Spleen (tissue), 13 donors: ENCODE measurements at places on chromosomes 5 and 9. TPM values are rescaled to one million over a fixed set of nuclear protein-coding genes. Genes with fewer than 3 reads are reported as not detected.

DNA sequence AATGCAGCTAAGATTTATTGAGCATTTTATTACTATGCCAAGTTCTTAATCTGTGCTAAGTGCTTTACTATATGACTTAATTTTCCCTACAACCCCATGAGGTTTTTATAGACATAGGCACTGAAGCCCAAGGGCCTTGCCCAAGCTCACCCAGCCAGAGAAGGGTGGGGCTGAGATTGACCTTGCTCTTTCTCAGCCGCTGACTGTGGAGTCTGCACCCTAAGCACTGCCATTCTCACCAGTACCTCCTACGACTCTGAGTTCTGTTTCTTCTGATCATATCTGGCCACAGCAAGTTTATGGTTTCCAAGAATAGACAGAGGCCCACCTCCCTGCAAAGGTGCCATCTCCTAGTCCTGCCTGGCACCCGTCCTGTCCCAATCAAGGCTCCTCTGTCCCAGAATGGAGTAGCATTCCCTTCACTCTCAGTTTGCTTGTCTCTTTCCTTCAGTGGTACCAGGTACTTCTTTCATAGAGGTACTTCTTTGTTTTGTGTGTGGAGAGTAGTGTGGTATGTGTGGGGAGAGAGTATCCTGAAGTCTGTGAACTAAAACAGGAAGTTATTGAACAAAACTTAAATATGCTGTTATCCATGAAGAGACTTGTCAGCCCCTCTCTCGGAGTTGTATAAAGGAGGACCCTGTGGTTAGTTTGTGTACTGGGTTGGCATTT is 42.6 kb downstream of the CSF1R start:
- peaks cover 98% of the 10 kb centered on the region for H3K36me3 ChIP-seq
- H3K27ac ChIP-seq, result peak overlapping the region; percentile 45
- no peaks in the 10 kb centered on the region for H3K27me3 ChIP-seq
- peaks cover 3% of the 10 kb centered on the region for H3K4me1 ChIP-seq

DNA sequence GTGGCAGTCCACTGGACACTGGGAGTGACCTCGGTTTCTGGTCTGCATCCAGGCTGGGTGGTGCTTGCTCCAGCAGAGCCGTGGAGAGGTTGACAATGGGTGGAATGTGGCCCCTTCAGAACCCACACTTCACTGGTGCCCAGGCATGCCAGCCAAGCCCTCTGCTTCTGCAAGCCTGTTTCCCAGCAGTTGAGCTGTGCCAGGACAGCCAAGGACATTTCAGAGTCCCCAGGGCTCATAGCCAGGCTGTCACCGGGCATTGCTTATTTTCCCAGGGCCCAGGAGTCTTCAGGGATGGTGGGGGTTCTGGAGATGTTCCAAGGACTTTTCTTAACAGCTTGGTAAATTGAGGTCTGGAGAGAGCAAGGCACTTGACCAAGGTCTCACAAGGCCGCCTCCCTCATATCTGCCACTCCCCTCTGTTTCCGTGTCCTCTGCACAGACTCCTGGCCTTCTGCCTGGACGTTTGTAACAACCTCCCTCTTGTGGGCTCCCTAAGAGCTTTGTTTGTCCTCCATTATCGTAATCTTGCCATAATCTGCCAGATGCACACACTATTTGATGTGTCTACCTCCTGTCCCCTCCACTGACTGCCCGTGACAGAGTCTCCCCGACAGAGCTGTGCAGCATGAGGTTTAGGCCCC is 3.8 kb upstream of the NDST1 start:
- DNase-seq, result peak; percentile 83
- no peak overlapping the region for H3K4me3 ChIP-seq
- H3K27me3 ChIP-seq, result no peaks in the 10 kb centered on the region

DNA sequence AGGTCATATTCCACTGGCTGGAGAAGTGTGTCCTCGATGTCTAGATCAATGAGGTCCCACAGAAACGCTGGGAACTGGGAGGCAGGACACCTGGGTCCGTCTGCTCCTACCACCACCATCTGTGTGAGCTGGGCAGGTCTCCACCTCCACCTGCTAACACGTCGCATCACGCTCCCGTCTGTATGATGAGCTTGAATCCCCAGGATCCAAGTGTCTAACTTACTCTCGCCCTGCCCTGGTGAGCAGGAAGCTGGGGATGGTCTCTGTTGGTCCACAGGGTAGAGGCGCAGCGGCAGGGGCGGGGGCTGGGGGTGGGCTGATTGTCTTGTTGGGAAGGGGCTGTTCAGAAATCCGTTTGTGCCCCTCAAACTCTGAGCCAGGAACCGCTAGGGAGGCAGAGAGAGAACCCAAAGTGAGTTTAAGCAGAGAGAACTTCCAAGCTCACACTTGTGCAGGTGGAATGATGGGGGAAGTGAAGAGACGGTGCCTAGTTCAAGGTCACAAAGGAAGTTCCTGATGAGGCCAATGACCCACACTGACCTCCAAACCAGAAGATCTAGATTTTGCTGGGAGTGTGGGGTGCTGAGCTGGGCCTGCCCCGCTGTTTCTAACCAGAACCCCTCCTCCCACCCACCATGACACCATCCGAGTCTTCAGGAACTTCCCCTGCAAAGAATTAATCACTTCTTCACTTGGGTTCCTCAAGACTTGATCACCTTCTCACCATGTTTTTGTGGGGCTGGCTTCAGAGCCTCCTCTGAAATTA is 21.1 kb downstream of the ORM2 start:
- H3K4me1 ChIP-seq, result peaks cover 52% of the 10 kb centered on the region
- peak; percentile 65 for DNase-seq
- peak overlapping the region; percentile 64 for H3K27ac ChIP-seq

DNA sequence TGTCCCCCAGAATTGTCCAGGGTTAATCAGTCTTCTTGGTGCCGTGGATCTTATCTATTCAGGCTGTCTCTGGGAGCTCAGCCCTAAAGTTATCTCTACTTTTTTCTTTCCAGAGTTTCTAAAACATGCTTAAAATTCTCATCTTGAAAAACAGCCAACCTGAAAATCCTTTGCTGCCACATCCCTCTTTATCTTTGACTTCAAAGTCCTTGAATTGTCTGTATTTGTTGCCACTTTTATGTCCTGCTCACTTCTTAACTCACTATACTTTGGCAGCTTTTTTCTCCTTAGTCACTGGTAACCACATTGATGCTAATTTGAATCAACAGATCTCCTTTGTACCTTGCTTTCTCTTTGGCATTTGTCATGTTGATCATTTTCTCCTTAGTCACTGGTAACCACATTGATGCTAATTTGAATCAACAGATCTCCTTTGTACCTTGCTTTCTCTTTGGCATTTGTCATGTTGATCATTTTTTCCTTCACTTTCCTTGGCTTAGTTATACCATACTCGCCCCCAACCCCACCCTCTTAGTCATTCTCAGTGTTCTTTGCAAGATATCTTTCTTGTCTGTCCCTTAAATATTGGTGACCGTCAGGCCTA is 8.5 kb downstream of the DMXL1 start:
- H3K4me3 ChIP-seq, result no peak overlapping the region
- H3K27ac ChIP-seq, result no peak overlapping the region
- no peak for DNase-seq
- peaks cover 31% of the 10 kb centered on the region for H3K4me1 ChIP-seq
- no peaks in the 10 kb centered on the region for H3K36me3 ChIP-seq

- H3K27me3 ChIP-seq, result no peaks in the 10 kb centered on the region
- H3K27ac ChIP-seq, result no peak overlapping the region
- H3K4me1 ChIP-seq, result no peaks in the 10 kb centered on the region
These were observed 80.9 kb upstream of the PLPP6 start for GRCh38 chr9:4581035-4581760.

DNA sequence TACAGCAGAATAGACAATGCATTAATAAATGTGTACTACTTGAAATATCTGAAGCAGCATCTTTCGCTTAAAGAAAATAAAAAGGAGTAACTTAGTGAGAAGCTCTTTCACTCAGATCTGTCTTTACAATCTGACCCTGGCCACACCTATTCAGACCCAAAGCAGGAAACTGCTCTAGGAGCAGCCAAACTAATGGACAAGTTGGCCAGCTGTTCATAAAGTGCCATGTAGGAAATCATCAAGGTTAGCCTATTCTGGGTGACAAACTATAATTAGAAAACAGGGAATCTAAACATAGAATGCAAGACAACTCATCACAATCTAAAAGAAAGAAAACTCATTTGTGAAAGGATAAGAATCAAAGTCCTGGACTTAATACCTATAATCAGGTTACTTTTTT is 101.3 kb downstream of the AGTPBP1 start:
- no peak for DNase-seq
- peaks cover 55% of the 10 kb centered on the region for H3K36me3 ChIP-seq
- H3K27ac ChIP-seq, result no peak overlapping the region
- H3K27me3 ChIP-seq, result no peaks in the 10 kb centered on the region
- H3K4me1 ChIP-seq, result no peaks in the 10 kb centered on the region

DNA sequence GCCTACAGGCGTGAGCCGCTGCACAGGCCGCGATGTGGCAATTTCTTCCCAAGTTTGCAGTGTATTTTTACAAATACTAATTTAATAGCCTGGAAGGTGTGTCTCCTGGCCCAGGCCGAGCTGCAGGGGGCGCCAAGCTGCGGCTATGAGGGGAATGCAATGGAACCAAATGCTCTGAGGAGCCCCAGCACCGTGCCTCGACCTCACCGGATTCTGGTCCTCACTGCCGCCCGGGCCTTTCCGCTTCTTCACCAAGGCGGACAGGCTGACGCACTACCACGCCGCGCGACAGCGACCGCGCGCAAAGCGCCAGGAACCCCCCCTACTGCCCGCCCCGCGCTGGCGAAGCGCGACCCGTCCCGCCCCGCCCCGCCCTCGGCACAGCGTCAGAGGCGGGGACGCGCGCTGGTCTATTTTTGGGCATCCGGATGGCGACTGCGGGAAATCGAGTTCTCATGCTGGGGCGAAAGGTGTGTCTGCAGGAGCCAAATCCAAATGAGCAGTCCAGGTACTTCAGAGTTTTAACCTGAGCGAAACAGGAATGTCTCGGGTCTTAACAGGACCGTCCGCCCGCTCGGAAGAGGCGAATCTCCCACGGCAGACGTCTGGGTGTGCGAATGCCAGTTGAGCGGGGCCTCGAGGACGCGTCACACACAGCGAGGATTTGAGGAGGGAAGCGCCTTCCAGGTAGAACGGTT is 31.7 kb upstream of the PRXL2C start:
- peak; percentile 93 for DNase-seq
- H3K27ac ChIP-seq, result peak overlapping the region; percentile 64
- H3K4me1 ChIP-seq, result peaks cover 3% of the 10 kb centered on the region
- H3K27me3 ChIP-seq, result no peaks in the 10 kb centered on the region

GRCh38 chr9:10008101-10008799 is 604.6 kb downstream of the PTPRD start:
- H3K27me3 ChIP-seq, result no peaks in the 10 kb centered on the region
- no peak for DNase-seq
- no peak overlapping the region for H3K27ac ChIP-seq
- no peaks in the 10 kb centered on the region for H3K36me3 ChIP-seq
- H3K4me3 ChIP-seq, result no peak overlapping the region
- no peaks in the 10 kb centered on the region for H3K4me1 ChIP-seq

DNA sequence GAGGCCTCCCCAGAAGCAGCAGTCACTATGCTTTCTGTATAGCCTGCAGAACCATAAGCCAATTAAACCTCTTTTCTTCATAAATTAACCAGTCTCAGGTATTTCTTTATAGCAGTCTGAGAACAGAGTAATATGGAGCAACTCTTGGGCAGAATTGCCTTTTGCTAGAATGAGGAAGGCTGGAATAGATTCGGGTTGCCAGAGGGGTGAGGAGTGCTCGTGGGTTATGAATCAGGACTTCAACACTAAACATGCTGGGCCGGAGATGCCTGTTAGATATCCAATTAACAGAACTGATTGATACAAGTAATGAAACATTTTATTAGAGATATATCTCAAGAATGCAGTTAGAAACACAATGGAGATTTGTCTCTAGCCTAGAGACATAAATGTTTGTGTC is 140.9 kb upstream of the MAP3K1 start:
- H3K27me3 ChIP-seq, result no peaks in the 10 kb centered on the region
- H3K4me1 ChIP-seq, result peaks cover 46% of the 10 kb centered on the region
- no peaks in the 10 kb centered on the region for H3K36me3 ChIP-seq
- DNase-seq, result no peak

DNA sequence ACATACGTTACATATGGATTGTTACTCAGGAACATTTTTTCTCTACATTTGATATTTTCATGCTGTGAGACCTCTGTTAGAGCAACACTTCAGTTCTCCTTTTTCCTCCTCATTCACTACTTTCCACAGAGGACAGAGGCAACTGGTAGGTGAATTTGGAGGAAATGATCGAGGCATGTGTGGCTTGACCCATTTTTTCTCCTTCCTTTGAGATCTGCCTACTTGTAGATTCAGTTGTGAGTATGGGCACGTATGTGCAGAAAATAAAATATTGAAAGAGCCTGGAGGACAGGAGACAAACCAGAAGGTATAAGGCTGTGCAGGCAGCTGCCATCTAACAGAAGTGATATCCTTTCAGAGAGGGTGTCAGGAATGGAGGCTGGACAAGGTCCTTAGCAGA is 19.2 kb upstream of the KIF2A start:
- H3K4me1 ChIP-seq, result no peaks in the 10 kb centered on the region
- H3K27ac ChIP-seq, result no peak overlapping the region
- no peak for DNase-seq
- no peak overlapping the region for H3K4me3 ChIP-seq

GRCh38 chr9:92608241-92608908 is 61.6 kb downstream of the IPPK start:
- H3K4me1 ChIP-seq, result no peaks in the 10 kb centered on the region
- H3K4me3 ChIP-seq, result no peak overlapping the region
- DNase-seq, result no peak

DNA sequence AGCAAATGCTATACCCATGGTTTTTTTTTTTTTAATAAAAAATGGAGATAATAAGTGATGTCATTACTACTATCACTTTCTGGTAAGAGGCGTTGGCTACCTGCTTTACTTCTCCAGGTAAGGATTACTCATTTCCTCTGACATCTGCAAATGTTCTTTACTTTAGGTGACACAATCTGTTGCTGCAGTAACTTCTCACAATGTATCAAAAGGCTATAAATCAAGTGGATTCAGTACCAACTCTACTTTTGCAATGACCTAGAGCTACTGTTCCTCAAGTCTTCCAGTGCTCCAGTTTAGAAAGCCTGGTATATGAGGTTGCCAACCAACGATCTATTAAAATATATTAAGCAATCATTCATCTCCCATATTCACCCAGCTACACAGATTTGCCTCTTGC is 129.1 kb downstream of the PLK2 start:
- H3K36me3 ChIP-seq, result no peaks in the 10 kb centered on the region
- no peaks in the 10 kb centered on the region for H3K4me1 ChIP-seq
- H3K27ac ChIP-seq, result no peak overlapping the region
- H3K4me3 ChIP-seq, result no peak overlapping the region
- DNase-seq, result no peak
- H3K27me3 ChIP-seq, result no peaks in the 10 kb centered on the region

GRCh38 chr5:23319901-23320300 is 187.5 kb upstream of the PRDM9 start:
- no peaks in the 10 kb centered on the region for H3K4me1 ChIP-seq
- no peaks in the 10 kb centered on the region for H3K27me3 ChIP-seq
- no peak overlapping the region for H3K27ac ChIP-seq
- no peak for DNase-seq
- no peaks in the 10 kb centered on the region for H3K36me3 ChIP-seq

- no peaks in the 10 kb centered on the region for H3K27me3 ChIP-seq
- H3K4me3 ChIP-seq, result no peak overlapping the region
- H3K4me1 ChIP-seq, result no peaks in the 10 kb centered on the region
- no peak for DNase-seq
- no peaks in the 10 kb centered on the region for H3K36me3 ChIP-seq
- H3K27ac ChIP-seq, result no peak overlapping the region
These were observed 46.2 kb downstream of the PCA3 start for GRCh38 chr9:76810377-76810957.

S1PR3 gene
- total RNA-seq, result 38.3 TPM

TMEM171 gene
- total RNA-seq, result 22.8 TPM

HTR4 gene
- total RNA-seq, result 0.41 TPM

TMEM232 gene
- total RNA-seq, result 3.1 TPM

CDX1 gene
- 0.47 TPM for total RNA-seq
